ENCODE measurements at places on chromosomes 11 and 22. TPM values are rescaled to one million over a fixed set of nuclear protein-coding genes. Genes with fewer than 3 reads are reported as not detected.

Gene PRR33
- total RNA-seq, result 2.4 TPM

Gene MTMR2
- 16.7 TPM for total RNA-seq

Gene RBM4B
- total RNA-seq, result 11.8 TPM

Gene PRODH
- total RNA-seq, result 13.3 TPM

Gene FAM118B
- total RNA-seq, result 26.7 TPM

Gene PHOX2A
- not detected for total RNA-seq

Gene CLMP
- 3.4 TPM for total RNA-seq

Gene UQCR10
- 403 TPM for total RNA-seq

Gene SDHD
- total RNA-seq, result 290 TPM

Gene FBLN1
- 82.8 TPM for total RNA-seq

Gene TUT1
- 12.5 TPM for total RNA-seq

Gene TMEM126A
- 75.2 TPM for total RNA-seq

Gene SLC1A2
- 8.4 TPM for total RNA-seq

Gene CLTCL1
- total RNA-seq, result 9.4 TPM

Gene OR10A2
- total RNA-seq, result not detected

Gene SLC5A12
- total RNA-seq, result not detected

Gene C11orf16
- total RNA-seq, result not detected

Gene A4GALT
- 94.9 TPM for total RNA-seq

Gene OR5D14
- not detected for total RNA-seq

Gene LMO1
- total RNA-seq, result 2.3 TPM

Gene GGTLC3
- not detected for total RNA-seq

Gene HEPHL1
- not detected for total RNA-seq

Gene OR4D10
- not detected for total RNA-seq

Gene MB
- total RNA-seq, result 16,708 TPM

Gene KDELR3
- 6.0 TPM for total RNA-seq
